ENCODE measurements at places on chromosomes 4 and X.

DNA sequence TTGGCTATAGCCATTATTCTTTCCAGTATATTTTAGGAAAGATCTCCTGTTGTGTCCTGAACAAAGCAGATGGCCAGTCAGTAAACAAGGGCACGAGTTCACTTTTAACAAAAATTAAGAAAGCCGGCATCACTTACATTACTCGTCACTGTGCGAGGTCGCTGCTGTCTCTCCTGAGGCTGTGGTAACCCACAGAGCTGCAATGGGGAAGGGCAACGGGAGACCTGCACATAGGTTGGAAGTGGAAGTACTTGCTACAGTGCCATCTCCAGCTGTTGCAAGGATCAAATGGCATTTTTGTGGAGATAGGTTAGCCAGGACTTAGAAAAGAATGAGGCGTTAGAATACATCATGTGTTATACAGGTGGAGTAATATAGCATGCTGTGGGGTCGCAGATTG is 132.2 kb downstream of the KLHL8 start:
- DNase-seq, result no peak

DNA sequence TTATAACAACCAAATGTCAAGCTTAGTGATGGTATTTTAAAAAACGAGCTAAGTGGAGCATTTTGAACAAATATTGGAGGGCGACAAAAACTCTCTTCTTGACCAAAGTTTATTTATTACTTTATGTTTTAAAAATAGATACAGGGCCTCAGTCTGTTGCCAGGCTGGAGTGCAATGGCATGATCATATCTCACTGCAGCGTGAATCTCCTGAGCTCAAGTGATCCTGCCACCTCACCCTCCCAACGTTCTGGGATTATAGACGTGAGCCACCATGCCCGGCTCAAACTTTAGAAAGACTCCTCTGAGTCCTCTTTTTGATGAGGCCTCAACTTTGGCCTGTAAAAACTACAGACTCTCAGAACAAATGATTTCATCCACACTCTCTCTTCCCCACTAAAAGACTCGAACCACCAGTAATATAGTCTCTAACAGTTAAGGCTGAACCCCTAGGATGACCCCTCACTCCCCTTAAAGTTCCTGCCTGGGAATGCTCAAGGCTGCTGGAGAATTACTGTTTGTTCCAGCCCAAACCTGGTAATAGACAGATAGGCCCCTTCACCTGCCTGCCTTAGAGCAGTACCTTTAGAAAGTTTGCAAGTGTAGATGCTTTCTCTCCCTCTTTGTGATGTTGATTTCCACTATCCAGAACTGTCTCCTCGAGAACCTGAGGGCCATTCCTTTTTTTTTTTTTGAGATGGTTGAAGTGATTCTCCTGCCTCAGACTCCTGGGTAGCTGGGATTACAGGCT is 55.3 kb upstream of the HPSE start:
- no peak for DNase-seq

DNA sequence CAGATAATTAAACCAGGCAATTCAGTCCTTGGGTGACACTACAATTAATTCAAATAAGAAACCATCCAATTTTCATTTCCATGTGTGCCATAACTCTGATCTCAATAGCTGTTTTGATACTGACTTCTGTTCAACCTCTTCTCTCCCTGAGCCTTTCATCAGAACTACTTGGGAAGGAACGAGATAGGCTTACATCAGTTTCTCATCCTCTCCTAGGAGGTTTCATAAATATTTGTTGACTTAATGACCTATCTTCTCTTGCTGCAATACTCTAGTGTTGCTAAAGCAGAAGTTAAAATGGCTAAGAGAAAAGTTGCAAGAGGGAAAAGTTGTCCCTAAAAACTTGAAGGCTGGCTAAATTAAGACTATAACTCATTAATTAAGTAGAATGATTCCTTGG is 41.8 kb downstream of the PRKG2 start:
- DNase-seq, result no peak

GRCh38 chr4:125985856-125986255 is 671.1 kb downstream of the FAT4 start:
- no peak for DNase-seq

DNA sequence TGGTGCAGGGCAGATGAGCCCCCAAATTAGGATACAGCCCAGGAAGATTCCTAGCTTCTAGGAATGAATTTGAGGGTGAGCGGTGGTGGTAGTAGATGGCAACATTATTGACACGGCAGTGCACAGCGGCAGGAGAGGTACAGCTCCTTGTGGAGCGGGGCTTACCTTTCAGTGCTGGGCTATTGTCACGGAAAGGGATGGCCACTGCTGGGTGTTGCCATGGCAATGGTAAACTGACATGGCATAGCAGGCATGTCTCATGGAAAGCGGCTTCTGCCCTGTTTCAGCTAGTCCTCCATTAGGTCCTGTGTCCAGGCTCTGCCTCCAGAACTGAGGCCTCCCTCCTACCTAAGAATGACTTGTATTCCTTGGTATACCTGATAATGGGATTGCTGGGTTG is 81.8 kb upstream of the WDR1 start:
- DNase-seq, result no peak

GRCh38 chr4:188867796-188868195 is 728.6 kb downstream of the TRIML1 start:
- no peak for DNase-seq

DNA sequence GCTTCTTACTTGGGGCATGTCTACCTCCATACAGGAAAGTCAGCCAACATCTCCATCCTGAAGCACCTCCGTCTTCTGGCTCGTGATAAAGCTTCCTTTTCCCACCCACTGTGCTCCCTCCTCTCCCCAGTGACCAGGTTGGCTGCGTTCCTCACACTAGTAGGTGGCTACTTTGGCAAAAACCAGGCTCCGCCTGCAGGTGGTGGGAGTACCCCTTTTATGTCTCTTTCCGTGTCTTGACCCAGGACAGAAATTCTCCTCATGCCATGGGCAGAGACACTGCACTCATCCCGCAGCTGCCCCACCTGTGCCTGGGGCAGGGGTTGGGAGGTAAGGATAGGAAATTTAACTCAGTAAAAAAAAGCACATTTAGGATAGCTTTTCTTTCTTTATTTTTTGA is 50.9 kb downstream of the ENPP6 start:
- no peak for DNase-seq

GRCh38 chrX:46617906-46618305 is 44.3 kb downstream of the CHST7 start:
- no peak for DNase-seq

GRCh38 chr4:93132631-93133030 is 695.9 kb upstream of the ATOH1 start:
- no peak for DNase-seq

DNA sequence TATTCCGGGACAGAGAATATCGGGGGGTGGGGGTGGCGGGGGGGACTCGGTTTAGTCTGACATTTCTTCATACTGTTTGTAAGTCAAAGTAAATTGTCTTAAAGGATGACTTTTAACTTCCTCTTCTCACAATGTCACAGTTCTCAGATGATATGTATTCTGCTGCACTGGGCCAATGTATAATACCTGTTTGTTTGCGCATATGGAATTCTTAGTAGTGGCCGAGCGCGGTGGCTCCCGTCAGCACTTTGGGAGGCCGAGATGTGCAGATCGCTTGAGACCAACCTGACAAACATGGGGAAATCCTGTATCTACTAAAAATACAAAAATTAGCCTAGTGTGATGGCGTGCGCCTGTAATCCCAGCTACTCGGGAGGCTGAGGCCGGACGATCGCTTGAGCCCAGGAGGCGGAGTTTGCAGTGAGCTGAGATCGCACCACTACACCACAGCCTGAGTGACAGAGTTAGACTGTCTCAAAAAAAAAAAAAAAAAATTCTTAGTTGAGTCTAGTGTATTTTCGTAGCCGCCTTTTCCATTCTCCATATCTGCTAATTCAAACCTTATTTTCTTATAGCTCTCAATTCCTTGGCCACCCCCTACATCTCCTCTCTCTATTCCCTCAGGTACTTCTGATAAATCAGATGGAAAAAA is 851 bp downstream of the POLR2B start:
- DNase-seq, result no peak

DNA sequence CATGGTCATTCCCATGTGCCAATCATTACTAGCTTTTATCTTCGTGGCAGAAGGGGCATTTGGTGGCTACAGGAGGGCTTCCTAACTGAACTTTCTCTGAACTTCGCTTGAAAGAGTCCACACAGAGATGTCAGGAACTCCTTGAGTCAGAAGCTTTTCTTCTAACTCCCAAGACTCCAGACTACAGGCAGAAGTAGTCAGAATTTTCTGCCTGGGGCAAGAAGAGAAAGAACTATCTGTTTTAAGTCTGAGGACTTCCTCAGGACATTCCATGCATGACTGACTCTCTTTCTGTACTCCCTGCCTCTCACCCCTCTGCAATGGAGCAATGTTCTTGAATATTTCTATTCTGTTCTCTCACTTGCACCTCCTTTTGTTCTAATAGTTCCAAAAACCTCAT is 170.5 kb upstream of the TBC1D9 start:
- no peak for DNase-seq

- DNase-seq, result no peak
Observed at GRCh38 chr4:6256141-6256540, 13.5 kb upstream of the WFS1 start.
